ENCODE measurements at places on chromosomes 2 and 18.

DNA sequence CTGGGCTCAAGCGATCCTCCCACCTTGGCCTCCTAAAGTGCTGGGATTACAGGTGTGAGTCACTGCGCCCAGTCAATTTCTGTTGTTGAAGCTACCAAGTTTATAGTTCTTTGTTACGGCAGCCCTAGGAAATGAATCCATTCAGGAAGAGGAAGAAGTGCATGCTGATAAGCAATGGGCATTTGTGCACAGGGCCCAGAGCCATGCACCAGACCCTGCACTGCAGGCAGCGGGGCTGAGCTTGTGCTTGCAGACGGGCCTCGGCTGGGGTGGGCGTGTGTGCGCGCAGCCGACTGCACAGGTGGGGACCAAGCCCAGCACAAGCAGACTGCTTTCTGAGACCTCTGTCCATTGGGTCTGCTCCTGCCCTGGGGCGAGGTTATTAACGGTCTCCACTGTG is 144.6 kb downstream of the CABLES1 start:
- DNase-seq: no peak

- DNase-seq: no peak
Observed at GRCh38 chr2:142545036-142545435, 332.4 kb upstream of the KYNU start.

- no peak for DNase-seq
Observed at GRCh38 chr2:60861736-60862135, 19.6 kb upstream of the REL start.

- no peak for DNase-seq
Observed at GRCh38 chr18:65269375-65269774, 481.4 kb upstream of the CDH7 start.

GRCh38 chr18:11388755-11389680 is 220.4 kb upstream of the SLC35G4 start:
- DNase-seq: no peak
